GM19239 (cell line): ENCODE measurements at places on chromosomes 6 and 20.

DNA sequence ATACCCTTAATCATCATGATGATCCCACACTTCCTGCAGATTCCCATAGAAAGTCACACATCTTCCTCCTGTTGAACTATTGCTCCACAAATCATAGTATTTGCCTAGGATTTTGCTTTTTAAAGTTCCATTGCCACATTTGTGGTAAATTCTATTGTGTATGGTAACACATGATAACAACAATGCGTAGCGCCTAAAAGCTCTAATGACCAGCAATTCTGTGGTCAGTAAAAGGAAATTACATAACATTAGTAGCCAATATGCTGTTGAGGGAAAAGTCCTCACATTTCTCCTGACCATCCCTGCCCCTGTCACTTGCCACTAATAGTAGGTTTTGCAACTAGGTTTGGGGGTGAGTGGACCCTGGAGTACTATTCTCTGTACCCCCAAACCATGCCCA, 31.8 kb upstream of the PDE7B start:
- no peak for DNase-seq

- DNase-seq, result no peak
Measured at GRCh38 chr6:136783495-136784270, 8.6 kb downstream of the MAP3K5 start.

DNA sequence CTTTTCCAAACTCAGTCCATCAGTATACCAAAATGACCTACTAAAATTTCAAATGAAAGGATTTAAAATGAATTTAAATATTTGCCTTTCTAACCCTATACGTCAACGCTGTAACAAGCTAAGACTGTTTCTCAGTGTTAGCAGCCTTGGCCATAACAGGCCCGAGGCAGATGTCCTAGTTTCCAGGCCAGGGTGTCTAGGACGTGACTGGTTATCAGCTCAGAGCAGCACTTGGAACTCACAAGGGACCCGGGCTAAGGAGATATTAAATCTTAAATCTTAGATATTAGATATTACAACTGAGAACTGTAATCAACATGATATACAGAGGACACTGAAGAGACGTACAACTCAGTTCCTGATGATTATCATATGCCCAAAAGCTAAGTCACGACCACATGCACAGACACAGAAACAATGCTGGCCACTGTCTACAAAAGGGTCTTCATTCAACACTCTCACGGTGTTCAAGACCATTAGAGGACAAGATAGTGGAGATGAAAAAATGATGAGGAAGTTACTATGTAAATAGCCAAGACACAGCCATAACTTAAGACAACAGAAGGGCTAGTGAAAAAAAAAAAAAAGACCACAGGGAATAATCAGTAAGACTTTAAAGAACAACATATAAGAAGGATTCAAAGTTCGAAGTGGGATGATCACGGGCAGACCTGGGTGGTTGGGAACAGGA, at the start of gene CLDN20:
Gene CLDN20 (plus strand): TSS at position 641 of the 691 bp plus-strand sequence. CDS start 11,707 bp downstream, outside the sequence.
- no peak for DNase-seq

- DNase-seq, result no peak
Measured at GRCh38 chr20:61436667-61437279, 184.7 kb downstream of the CDH4 start.

DNA sequence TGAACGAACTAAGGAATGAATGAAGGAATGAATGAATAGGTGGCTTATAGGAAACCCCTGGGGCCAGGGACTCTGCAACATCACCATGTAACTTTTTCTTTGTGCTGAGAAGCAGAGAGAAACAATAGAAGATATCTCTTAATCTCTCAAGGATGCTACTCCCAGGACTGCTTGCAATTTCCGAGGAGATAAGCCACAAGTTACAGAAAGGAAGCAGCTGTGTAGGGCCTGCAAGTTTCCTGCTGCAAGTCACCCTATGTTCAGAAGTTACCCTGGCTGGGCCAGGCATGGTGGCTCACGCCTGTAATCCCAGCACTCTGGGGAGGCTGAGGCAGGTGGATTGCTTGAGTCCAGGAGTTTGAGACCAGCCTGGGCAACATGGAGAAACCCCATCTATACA, 7.3 kb upstream of the MAVS start:
- no peak for DNase-seq

DNA sequence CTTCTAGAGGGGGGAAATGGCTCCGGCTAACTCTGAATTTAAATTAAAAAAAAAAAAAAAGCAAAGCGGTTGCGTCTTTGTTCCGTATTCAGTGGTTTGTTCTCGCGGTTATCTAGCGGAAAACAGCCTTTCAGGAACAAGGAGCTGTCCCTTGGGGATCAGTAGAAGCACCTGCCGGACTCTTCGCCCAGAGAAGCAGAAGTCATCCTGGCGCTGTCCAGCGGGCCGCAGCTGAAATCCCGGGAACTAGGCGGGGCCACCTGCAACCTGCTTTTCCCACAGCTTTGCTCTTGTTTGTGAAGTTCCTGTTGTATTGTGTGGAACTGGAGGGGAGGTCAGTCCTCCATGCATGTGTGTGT, 43.9 kb upstream of the GJE1 start:
- DNase-seq, result no peak

DNA sequence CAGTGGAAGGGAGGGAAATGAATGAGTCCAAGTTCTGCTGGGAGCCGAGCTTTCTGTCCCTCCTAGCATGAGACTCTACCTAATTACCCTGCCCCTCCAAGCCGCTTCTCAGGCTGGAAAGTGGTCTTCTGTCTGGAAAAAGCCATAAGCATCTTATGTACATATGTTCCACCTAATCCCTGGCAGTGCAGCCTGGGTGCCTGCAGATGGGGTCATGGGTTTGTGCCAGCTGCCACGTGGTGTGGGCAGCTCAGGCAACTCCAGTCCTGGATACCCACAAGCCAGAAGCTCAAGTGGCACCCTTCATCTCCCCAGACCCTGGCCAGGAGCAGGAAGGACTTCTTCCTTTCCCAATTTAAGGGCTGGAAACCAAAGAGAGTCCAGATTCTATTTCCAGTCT, 253.1 kb downstream of the LY86 start:
- DNase-seq, result no peak

DNA sequence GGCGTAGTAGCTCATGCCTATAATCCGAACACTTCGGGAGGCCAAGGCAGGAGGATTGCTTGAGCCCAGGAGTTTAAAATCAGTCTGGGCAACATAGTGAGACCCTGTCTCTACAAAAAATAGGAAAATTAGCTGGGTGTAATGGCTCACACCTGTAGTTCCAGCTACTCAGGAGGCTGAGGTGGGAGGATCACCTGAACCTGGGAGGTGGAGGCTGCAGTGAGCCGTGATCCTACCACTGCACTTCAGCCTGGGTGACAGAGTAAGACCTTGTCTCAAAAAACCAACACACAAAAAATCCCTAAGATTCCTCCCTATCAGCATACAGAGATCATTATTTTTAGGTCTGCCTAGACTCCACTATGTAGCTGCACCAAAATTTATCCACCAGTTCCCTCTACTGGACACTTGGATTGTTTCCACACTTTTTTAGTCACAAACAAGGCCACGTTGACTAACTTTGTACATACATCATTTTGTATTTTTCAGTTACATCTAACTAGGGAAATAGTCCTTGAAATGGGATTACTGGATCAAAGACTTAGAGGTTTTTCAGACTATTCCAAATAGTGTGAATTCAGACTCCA, 3.6 kb upstream of the PHF1 start:
- DNase-seq, result no peak

DNA sequence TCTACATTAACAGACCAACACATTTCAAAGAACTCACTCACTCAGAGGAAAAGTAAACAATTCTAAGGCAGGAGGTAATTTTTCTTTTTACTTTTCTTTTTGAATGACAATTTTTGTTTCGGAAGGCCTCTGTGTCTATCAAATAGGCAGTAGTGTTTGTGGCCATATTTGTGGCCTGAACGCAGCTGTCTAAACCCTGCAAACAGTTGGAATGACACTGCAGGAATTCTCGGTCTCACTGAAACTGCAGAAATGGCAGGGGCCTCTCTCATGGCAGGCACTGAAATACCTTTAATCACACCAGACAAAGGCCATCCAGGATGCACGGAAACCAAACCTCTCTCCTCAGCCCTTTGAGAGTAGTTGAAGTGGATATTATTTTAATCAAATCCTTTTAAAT, 30.4 kb downstream of the FYN start:
- no peak for DNase-seq

GRCh38 chr6:42099340-42100028, 42.9 kb downstream of the C6orf132 start:
- no peak for DNase-seq

GRCh38 chr20:61253264-61253639, 1.2 kb downstream of the CDH4 start:
- DNase-seq, result no peak

- no peak for DNase-seq
Measured at GRCh38 chr20:49821870-49822331, 9.3 kb downstream of the SLC9A8 start.

DNA sequence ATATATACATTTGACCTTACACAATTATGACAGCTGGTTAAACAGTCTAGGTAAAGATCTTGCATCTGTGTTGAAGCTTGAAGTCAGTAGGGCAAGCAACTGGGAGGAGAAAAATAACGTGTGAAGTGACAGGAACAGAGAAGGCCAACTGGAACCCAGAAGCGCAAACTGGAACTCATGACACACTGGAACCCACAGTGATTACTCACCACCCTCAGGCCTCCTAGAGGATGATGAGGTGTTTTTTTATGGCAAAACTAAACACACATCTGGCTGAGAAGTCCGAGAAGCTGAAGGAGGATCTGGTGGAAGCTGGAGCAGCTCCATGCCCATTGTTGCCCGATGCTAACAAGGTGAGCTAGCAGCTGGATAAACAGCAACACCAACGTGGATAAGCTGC, 108.1 kb downstream of the TMEM200A start:
- no peak for DNase-seq

DNA sequence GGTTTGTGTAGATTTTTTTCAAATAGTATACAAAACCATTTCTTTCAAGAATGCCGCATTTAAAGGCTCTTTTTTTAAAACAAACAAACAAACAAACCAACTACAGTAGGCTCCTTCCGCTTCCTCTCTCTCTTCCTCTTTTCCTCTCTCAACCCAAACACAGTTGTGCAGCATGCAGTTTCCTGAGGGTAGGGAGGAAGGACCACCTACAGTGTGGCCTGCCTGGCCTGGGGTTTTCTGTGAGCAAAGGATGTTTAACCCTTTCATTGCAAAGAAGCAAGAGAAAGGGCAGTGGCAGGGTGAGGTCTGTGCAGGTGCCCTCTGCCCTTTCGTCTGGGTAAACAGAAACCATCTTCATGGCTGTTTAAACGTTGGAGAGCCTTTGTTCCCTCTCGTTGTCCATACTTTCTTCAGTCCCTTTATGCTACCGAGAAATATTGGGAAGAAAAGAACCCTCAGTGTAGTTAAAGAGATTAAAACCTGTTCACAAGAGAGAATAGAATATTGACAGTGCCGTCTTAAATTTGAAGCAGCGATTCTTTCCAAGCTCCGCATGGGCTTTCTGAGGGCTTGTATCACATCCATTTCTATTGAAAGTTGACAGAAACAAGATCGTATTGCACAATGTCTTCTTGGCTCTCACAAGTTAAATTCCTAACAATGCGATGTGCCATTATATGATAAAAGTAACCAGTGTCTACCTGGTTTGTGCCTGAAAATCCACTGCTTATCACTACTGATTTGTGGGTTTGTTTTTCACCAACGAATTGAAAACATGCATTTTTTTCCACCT, 215.5 kb upstream of the SNX9 start:
- no peak for DNase-seq

- no peak for DNase-seq
Measured at GRCh38 chr6:2477666-2478065, 232.3 kb upstream of the GMDS start.

DNA sequence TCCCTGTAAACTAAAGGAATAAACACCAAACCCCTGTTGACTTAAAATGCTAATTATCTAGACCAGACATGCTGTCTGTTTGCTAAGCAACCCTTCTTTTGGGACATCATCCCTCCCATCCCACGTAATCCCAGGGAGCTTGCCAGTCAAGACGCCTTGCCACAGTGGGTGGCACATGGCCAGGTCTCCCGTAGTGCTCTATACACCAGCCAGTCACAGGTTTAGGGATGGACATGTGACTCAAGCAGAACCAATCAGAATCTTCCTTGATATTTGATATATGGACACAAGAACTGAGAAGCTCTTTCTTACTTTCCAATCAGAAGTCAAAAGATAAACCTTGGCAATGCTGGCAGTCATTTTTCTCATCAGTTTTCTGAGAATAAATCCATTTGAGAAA, 60.0 kb downstream of the CNKSR3 start:
- DNase-seq, result no peak

- DNase-seq, result no peak
Measured at GRCh38 chr6:110728501-110728900, 86.8 kb downstream of the CDK19 start.

- no peak for DNase-seq
Measured at GRCh38 chr6:128112494-128112893, 211.6 kb upstream of the THEMIS start.

DNA sequence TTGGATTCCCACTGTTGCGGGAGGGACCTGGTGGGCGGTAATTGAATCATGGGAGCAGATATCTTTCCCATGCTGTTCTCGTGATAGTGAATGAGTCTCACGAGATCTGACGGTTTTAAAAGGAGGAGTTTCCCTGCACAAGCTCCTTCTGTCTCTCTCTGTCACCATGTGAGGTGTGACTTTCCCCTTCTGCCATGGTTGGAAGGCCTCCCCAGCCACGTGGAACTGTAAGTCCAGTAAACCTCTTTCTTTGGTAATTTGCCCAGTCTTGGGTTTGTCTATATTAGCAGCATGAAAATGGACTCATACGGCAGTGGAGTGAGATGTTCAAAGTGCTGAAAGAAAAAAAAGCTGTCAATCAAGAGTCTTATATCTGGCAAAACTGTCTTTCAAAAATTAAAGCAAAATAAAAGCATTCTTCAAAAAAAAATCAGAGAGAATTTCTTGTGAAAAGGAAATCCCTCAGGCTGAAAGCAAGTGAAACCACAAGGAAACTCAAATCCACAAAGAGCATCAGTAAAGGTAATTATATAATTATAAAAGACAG, 15.5 kb upstream of the KIF25 start:
- no peak for DNase-seq

DNA sequence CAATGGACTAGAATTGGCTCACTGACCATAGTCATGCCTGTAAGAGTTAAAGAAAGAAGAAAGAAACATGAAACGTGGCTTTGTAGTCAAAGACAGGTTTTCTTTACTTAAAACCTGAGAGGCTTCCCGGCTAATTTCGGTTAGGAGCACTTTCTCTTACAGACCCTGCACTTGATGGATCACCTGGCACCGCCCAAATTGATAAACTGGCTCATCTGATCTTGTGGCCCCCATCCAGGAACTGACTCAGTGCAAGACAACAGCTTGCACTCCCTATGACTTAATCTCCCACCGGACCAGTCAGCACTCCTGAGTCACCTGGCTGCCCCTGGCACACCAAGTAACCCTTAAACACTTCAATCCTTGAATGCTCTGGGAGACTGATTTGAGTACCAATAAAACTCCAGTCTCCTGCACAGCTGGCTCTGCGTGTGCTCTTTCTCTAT, 12.3 kb downstream of the TMEM14B start:
- no peak for DNase-seq

GRCh38 chr6:3724451-3725144, 26.9 kb downstream of the PXDC1 start:
- DNase-seq, result no peak

GRCh38 chr6:159929819-159930218, 39.0 kb downstream of the MAS1 start:
- no peak for DNase-seq
